Heart right ventricle (tissue), 16 donors: ENCODE measurements at places on chromosomes 2 and 18. TPM values are rescaled to one million over a fixed set of nuclear protein-coding genes. Genes with fewer than 3 reads are reported as not detected.

GRCh38 chr2:1740716-1741589 lies 3.4 kb downstream of the PXDN start:
- no peak for DNase-seq

DNA sequence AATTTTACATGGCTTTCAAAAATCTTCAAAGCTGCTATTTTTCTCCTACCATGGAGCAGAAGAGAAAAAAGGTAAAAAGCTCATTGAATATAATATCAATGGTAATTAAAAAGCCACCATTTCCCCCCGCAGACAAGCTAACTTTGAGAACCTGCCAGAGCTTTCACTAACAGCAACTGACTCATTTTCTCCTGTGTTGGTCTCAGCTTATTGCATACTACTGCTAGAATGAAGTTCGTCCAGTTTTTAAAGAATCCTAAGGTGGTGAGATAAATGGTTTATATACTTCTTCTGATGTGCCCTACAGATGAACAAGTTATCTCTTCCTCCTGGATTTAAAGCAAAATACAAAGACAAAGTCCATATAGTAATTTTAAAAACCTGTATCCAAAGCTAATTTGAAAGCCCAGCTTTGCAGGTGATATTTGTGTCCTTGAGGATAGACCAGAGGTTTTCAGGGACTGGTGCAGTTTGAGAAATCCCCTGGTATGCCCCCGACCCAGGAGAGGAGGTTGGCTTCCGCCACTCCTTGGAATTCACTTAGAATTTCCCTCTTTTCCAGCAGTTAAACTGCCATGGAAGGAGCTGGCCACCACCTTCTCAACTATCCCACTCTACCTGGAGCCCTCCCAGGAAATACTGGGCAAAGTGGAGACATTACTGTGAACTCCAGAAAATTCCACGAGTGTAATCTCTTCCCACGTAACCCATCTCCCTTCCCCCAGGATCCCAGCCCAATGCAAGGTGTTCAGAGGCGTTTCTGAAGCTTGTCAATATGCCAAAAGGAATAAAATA lies 17.5 kb downstream of the YPEL5 start:
- no peak for DNase-seq

DNA sequence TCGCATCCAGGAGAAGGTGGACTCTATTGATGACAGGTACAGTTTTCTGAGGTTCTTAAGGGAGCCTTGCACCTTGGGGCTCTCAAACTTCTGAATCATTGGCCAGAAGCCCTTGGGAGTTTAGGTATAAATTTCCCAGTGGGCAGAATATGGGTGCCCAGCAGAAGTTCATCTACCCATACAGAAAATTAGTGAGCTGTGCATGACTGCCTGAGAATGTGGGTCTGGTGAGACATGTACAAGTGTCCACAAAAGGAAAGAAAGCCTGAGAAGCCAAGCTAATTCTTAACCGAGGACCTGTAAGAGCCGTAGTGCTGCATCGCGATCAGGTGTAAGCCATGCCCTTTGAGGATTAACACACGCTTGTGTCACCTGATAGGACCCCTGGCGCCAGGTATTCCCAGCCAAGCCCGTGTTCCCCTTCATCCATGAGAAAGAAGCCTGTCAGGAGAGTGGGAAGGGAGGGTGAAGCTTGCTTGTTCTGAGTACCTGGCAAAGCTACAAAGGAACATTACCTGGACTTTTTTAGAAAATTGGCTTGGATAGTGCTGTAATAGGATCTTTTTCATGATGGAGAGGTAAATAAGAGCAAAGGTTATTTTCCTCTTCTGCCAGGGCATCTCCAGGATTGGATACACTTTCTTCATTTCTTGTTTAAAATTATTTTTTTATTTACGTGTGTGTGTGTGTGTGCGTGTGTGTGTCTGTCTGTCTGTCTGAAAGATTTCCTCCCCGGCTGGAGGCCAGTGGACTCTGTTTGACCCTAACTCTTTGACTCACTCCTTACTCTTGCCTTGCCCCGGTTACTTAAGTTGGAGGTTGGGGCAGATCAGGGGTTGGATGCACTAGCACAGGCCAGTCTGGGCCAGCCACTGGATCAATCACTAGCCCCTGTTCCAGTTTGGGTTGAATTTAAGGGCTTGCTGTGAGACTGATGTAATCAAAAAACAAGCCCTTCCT lies 90.4 kb upstream of the EML6 start:
- no peak for DNase-seq

ESPNL gene
- polyA plus RNA-seq = 0.29 TPM

DNA sequence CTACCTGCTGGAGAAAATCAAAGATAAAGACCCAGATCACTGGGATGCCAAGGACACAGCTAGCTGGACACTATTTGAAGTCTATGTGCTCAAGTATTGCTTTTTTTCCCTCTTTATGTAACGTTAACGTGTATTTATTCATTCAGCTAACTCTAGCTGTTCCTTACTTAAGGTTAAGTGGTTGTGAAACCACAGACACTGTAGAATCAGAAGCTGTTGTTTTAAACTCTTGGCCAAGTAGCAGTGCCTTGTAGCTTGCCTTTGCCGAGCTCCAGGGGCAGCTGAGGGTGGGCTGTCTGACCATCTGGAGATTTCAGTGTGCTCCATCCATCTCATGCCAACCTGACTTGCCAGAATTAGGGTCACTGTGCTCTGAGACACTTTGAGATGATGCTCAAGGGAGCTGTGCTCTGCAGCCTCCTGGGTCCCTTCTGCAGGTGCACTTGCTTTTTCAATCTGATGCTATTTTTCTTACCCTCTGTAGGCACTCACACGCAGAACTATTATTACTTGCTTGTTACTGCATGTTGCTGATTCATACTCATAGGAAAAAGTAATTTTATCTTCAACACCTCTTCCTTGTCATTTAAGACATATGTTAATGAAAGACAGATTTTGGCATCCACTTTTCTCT lies 116.2 kb downstream of the METTL8 start:
- no peak for DNase-seq

DNA sequence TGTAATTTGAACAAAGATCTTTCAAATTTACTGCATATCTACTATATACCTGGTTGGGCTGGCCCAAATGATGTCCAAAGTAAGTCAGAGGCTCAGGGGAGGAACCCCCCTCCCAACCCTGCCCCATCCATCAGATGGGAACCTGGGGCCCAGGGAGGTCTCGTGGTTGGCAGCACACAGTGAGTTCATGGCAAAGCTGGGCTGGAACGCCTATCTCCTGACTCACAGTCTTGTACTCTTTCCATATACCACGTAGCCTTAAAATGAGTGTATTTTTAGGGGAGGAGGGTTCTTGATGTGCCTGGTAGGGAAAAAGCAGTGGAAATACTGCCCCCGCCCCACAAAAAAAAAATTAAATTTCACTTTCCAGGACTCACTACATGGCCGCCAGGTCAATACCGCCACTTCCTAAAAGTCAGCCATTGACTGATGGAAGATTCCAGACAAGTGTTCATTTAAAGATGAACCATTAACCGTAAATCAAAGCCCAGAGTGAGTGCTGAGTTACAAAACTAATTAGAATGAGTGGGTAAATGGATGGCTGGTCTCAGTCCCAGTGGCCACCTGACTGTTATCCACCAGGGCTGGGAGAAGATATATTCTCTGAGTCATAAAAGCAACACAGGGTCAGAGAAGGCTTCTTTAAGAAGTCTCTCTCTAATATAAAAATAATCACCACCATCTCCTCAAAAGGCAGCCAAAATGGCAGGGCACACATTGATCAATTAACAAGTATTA lies 80.5 kb downstream of the ZBTB7C start:
- DNase-seq = no peak

GRCh38 chr18:51171223-51171622 lies 26.3 kb downstream of the MEX3C start:
- DNase-seq = no peak

CCDC141 gene
- 5.2 TPM for polyA plus RNA-seq

ANO7 gene
- polyA plus RNA-seq = 0.61 TPM

- DNase-seq = no peak
Measured at GRCh38 chr18:3066341-3067110, 53.6 kb upstream of the LPIN2 start.

DNA sequence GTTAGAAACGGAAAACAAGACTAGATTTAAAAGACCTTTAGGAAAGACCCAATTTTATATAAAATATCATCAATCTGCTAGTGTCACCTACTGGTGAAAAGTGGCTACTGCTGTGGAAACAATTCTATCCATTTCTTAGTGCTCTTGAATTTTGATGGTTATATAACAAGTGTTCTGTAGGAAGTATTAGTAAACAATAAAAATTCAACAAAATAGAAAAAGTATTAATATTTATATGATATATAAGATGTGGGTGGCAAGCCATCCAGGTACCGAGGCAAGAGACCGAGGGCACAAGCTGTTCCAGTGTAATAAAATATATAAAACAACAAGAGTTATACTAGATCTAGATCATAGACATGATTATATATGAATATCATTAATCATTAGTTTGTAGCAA lies 6.2 kb upstream of the TMEM87B start:
- DNase-seq = no peak

SRD5A2 gene
- under 0.01 TPM for polyA plus RNA-seq

- no peak for DNase-seq
Measured at GRCh38 chr2:181374781-181375675, 82.2 kb upstream of the ITGA4 start.

DNA sequence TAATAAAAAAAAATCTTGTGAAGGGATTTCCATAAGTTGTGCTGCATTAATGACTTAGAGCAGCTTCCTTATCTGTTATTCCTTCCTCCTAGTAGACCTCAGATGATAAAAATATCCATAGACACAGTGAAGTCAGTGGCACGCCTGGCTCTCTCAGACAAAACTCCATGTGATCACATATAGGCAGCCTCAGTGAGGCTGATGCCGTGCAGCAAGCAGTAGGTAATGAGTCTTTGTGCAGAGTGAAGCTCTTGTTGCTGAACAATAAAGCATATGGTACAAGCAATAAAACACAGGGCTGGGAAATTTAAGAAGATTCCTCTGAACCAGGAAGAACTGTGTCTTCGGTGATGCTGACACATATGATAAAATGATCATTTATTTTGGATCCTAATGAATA lies 102.7 kb downstream of the CSRNP3 start:
- no peak for DNase-seq

ADD2 gene
- 1.2 TPM for polyA plus RNA-seq

NPHP1 gene
- polyA plus RNA-seq = 4.4 TPM

LRP1B gene
- not detected for polyA plus RNA-seq

DNA sequence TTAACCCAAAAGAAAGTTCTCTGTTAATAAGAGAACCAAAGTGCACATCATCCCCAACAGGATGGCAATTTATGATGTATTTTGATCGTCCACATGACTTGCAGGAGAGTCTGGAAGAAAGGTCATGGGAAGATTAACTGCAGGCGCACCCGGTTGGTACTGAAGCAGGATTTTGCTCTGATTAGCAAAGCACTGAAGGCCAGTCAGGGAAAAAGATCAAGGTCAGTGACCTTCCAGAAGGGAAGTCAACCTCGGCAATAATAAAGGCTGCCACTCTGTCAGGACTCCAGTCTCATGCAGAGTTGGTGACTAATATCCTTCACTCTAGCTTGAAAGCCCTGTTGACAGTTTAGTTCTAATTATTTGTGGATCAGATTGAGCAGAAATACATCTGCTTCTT lies 432.7 kb upstream of the RAB12 start:
- no peak for DNase-seq

DNA sequence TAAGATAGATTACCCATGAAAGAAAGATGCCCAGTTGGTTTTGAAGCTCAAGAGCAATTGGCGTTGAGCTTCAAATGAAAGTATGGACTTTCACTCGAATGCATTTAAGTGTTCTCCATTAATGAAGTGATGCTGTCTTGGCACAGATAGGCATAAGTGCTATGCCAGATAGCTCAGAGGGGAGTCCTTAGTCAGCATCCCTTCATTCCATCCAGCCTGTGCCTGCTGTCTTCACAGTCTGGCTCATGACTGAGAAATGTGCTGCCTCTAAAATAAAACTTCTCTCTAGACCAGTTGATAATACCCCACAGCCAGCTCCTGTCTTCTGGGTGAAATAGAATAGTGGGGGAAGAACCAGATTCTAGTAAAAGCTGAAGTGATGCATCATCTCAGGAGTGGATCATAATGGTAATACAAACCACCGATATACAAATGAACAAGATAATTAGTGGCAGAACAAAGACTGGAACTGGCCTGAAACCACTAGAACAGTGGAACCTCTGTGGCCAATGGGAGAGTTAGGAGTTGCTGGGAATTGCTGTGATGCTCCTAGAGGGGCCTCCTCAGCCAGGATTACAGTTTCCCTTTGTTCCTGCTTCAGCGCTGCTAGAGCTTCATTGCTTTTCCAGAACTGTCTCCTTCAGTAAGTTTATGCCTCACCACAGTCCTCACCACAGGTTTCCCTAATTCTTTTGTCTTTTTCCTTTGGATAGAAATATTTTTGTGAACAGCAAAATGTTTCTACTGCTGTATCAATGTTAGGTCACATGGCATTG lies 359.3 kb downstream of the KIAA1328 start:
- no peak for DNase-seq

DSG1 gene
- 0.07 TPM for polyA plus RNA-seq

GRCh38 chr2:32425719-32426141 lies 68.9 kb downstream of the BIRC6 start:
- no peak for DNase-seq

CD8A gene
- polyA plus RNA-seq = 0.35 TPM

TMEM17 gene
- polyA plus RNA-seq = 0.93 TPM

SGPP2 gene
- polyA plus RNA-seq = 1.3 TPM

DNA sequence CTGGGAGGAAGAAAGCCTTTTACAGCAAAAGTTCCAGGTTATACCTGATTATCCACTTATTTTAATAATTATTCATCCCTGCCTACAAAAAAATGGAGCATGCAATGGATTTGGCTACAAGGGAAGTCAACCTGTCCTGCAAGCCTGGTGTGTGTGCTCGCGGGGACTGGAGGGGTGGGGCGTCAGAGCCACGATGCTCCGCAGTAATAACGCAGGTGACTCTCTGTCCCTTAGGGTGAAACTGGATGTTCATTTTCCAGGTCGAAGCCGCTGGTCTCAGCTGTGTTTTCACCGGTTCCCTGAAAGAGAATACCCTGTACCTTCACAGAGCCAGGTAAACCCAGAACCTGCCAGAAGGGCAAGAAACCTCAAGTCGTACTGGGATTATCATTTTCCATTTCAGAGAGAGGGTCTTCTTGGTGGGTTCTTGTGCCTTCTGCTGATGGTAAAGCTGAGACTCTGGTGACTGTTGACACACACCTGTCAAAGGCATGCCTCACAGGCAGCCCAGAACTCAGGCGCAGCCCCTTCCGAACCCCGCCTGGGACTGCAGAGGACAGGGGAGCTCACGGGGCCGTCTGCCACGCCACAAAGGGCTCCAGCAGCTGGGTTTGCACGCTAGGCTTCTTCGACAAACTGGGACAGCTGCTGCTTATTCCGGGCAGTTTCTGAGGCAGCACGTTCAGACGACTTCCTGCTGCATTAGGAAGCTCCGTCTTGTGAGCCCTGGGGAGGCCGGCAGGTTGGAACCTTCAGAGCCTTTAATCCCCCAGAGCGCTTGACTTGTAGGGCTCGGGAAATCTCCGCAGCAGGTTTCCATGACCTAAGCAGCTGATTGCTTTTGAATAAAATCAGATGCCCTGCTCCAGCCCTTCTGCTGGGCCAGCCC lies 58.6 kb downstream of the KCNG2 start:
- DNase-seq = no peak

DNA sequence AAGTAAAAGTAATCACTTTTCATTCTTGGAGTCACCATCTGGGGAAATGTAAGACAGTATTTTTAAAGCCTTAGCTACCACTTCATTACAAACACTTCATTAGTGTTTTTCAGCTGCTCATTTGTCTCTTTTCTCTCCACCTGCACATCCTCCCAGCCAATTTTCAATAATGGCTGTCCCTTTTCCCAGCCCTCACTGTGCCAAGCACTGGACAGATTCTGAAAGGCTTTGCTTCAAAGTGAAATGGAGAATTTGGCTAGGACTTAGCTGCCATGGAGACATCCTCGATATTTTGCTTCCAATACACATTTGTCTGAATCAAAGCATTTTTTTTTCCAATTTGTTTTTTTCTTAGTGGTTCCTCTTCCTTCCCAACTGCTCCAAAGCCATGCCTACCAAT lies 272.4 kb upstream of the NRXN1 start:
- no peak for DNase-seq

KCNE4 gene
- polyA plus RNA-seq = 2.4 TPM
